ENCODE measurements at places on chromosomes 3 and 15.

DNA sequence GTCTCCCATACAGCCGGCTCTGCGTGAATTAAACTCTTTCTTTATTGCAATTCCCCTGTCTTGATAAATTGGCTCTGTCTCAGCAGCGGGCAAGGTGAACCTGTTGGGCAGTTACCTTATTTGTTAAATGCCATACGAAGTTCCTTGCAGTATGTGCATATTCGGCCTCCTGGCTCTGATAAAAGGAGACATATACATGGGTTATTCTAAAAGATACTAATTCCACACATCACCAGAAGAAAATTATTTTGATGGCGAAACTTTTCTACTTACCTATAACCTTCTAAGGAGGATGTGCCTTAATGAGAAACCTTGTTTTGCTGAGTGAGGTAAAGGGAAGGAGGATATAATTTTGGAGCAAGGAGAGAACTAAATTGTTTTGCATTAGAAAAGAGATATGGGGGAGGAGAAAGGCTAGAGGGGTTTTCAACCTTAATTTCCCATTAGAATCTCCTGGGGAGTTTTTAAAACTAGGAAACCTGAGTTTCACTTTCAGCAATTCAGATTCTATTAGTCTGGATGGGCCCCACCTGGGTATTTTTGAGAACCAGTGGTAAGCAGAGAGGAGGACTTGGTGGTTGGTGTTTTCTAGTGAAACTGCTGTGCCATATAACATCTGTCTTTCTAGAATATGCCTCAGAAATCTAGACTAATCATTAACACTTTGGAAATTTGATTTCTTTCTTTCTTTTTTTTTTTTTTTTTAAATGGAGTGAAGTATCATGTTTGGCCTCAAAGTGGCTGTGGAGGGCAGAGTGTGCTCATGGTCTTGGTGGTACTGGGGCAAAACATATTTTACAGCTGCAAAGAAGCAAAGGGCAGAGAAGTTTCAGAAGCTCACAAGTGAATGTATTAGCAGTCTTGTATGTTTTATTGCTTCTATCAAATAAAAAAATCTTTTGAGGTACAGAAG, 23.0 kb downstream of the NANOGP8 start:
- DNase-seq, result no peak

- no peak for DNase-seq
Observed at GRCh38 chr15:67120839-67121643, 55.6 kb downstream of the SMAD3 start.

DNA sequence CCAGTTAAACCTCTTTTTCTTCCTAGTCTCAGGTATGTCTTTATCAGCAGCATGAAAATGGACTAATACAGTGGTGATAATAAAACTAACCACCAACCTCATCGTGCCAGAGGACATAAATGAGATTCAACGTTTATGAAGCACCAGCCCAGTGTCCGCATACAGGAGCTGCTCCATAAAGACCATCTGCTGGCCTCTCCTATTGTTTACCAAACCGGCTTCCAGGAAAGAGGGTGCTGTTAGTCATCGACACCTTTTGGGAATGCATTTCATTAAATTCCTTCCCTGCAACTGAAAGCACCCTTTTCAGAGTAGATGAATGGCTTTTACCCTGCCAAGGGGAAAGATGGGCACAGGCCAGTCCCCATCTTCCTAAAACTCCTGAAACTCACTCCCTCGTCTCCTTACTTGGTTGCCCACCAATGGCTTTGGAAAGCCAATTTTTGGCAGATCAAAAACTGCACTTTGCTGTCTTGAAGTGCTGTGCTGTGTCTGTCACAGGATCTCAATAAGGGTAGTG, 122.1 kb downstream of the AQP9 start:
- DNase-seq, result no peak

- DNase-seq, result no peak
Observed at GRCh38 chr15:95923792-95924191, 406.7 kb upstream of the NR2F2 start.

- DNase-seq, result no peak
Observed at GRCh38 chr15:51516291-51516690, 106.3 kb downstream of the DMXL2 start.

Measured in 8988T (cell line).